Keratinocyte (primary cell): ENCODE measurements at places on chromosomes 11 and 22. TPM values are rescaled to one million over a fixed set of nuclear protein-coding genes. Genes with fewer than 3 reads are reported as not detected.

GRCh38 chr11:44301564-44302271, 8.2 kb downstream of the ALX4 start:
- no peaks in the 10 kb centered on the region for H3K36me3 ChIP-seq
- DNase-seq: no peak
- H3K4me1 ChIP-seq: peaks cover 7% of the 10 kb centered on the region
- H3K27ac ChIP-seq: no peak overlapping the region
- H3K27me3 ChIP-seq: peaks cover 72% of the 10 kb centered on the region

GRCh38 chr11:69734367-69734766, 30.5 kb upstream of the FGF19 start:
- no peaks in the 10 kb centered on the region for H3K36me3 ChIP-seq
- no peak overlapping the region for H3K27ac ChIP-seq
- H3K27me3 ChIP-seq: peaks cover 6% of the 10 kb centered on the region
- DNase-seq: no peak
- H3K4me3 ChIP-seq: no peak overlapping the region

Gene TMPRSS13
- 0.95 to 5.2 TPM (median 1.8 TPM) in 3 replicates for polyA plus RNA-seq

GRCh38 chr11:109864834-109865547, 228.2 kb upstream of the ZC3H12C start:
- no peaks in the 10 kb centered on the region for H3K27me3 ChIP-seq
- H3K4me3 ChIP-seq: no peak overlapping the region
- no peak for DNase-seq
- no peak overlapping the region for H3K27ac ChIP-seq
- H3K4me1 ChIP-seq: peaks cover 8% of the 10 kb centered on the region

Gene RNF214
- polyA plus RNA-seq: 8.1 to 11.8 TPM (median 11.3 TPM) in 3 replicates

Gene TXN2
- polyA plus RNA-seq: 92.5 to 99.2 TPM (median 95.9 TPM) in 3 replicates

Gene NCF4
- 0.37 to 0.42 TPM in 2 of 3 replicates, not detected in the other for polyA plus RNA-seq

- peaks cover 30% of the 10 kb centered on the region for H3K4me1 ChIP-seq
- no peaks in the 10 kb centered on the region for H3K27me3 ChIP-seq
- DNase-seq: no peak
- no peak overlapping the region for H3K4me3 ChIP-seq
- H3K36me3 ChIP-seq: peaks cover 7% of the 10 kb centered on the region
These were observed 47.8 kb downstream of the COPB1 start for GRCh38 chr11:14451825-14452224.

GRCh38 chr22:40818192-40818746, 877 bp downstream of the SLC25A17 start:
- peak overlapping the region; percentile 84 for H3K27ac ChIP-seq
- DNase-seq: no peak
- no peaks in the 10 kb centered on the region for H3K36me3 ChIP-seq
- peak overlapping the region; percentile 95 for H3K4me3 ChIP-seq
- H3K27me3 ChIP-seq: no peaks in the 10 kb centered on the region

GRCh38 chr11:69630017-69630416, 10.9 kb upstream of the CCND1 start:
- DNase-seq: no peak
- H3K4me1 ChIP-seq: no peaks in the 10 kb centered on the region
- H3K27me3 ChIP-seq: no peaks in the 10 kb centered on the region
- no peaks in the 10 kb centered on the region for H3K36me3 ChIP-seq

DNA sequence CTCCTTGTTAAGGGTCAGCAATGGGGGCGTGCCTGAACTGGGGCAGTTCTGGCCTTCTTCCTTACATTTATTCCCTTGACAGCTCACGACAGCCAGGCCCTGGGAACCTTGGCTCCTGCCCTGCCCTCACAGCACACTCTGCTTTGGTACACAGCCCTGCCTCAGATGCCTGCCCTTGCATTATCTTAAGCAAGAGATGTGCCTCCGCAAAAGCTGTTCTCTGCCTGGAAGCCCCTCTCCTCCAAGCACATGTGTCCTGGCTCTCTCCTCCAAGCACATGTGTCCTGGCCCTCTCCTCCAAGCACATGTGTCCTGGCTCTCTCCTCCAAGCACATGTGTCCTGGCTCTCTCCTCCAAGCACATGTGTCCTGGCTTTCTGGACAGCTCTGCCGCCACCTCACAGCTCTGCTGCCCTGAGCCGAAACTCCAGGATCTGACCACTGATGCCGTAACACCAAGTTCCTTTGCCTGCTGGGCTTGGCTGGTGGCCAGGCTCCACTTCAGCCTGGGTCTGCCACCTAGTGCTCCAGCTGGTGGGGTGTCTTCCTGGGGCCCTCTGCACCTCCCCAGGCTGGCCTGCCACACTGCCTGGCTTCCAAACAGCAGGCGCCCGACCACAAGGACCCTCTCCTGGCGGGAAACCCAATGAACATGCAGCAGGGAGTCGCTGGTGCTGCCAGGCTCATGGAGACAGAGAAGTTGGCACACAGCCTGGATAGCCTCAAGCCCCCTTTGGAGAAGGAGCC, 53.0 kb downstream of the SCUBE1 start:
- H3K4me1 ChIP-seq: no peaks in the 10 kb centered on the region
- H3K4me3 ChIP-seq: no peak overlapping the region
- H3K27ac ChIP-seq: no peak overlapping the region
- peaks cover 13% of the 10 kb centered on the region for H3K27me3 ChIP-seq

DNA sequence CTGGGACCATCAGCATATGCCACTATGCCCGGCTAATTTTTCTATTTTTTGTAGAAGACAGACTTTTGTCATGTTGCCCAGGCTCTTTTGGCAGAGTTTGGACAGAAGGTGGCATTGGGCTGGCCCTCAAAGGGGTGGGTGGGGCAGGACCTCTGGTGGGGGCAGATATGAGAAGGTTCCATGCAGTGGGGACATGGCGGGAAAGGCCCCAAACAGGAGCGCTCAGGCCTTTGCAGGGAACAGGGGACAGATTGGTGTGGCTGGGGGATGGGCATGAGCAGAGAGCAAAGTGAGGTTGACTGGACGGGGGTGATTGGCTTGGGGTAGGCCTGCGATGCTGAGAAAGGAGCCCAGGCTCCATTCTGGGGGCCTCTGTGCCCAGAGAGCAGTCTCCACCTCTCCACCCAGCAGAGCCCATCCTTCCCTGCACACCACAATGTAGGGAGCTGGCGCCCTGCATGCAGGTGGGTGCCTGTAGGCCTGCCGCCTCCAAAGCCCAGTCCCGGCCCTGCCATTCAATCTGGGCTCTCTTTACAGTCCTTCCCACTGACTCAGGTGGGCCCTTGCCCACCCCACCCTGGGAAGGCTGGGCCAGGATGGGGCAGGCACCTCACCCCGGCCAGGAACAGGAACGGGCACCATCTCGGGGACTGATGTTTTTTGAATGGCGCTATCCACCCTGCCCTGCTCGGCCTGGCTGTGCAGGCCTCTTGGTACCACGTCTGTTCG, 98.7 kb downstream of the MORC2 start:
- H3K27me3 ChIP-seq: no peaks in the 10 kb centered on the region
- no peaks in the 10 kb centered on the region for H3K36me3 ChIP-seq
- H3K27ac ChIP-seq: no peak overlapping the region
- H3K4me1 ChIP-seq: no peaks in the 10 kb centered on the region
- DNase-seq: no peak

Gene OR8D4
- not detected in 3 replicates for polyA plus RNA-seq

DNA sequence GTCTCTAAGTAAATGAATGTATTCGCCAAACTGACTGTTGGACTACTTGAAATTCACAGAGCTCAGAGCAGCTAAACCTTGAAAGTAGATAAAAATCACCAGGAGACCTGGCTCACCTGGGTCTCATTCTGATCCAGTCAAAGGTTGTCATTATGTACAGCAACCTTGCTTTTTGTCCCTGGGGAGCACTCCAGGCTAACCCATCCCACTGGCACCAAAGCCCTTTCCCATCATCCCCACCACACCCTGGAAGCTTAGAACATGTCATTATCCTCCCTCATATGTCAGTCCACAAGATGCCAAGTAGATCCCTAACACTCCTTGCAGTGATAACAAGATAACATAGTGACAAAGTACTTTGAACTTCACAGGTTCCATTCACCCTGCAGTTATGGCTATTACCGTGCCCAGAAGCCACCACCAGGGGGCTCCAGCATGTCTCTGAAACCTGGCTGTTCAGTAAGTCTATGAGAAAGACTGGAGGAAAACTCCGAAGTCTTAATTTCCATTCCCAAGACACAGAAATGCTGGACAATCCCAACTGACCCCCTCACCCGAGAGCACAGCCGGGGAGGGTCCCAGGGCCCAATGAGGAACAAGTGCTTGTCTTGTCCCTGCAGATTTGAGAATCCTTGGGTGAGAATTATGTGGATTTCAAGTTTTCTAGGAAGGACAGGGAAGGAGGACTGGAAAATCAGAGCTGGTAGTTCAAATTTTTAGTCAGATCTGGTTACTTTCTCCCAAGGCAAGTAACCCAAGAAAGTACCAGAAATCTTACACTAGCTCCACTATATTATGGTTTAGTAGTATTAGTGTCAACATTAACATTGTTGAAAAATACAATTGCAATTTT, 43.0 kb upstream of the USP47 start:
- no peak overlapping the region for H3K27ac ChIP-seq
- H3K4me3 ChIP-seq: no peak overlapping the region
- H3K36me3 ChIP-seq: no peaks in the 10 kb centered on the region
- H3K27me3 ChIP-seq: peaks cover 16% of the 10 kb centered on the region

Gene ADM2
- polyA plus RNA-seq: 0.21 to 0.54 TPM (median 0.27 TPM) in 3 replicates

GRCh38 chr11:4665424-4665823, 21.6 kb downstream of the OR51E1 start:
- H3K4me3 ChIP-seq: no peak overlapping the region
- H3K36me3 ChIP-seq: no peaks in the 10 kb centered on the region
- no peak overlapping the region for H3K27ac ChIP-seq
- no peak for DNase-seq
- H3K4me1 ChIP-seq: no peaks in the 10 kb centered on the region

GRCh38 chr22:49015459-49015858, 812.2 kb downstream of the BRD1 start:
- H3K4me3 ChIP-seq: no peak overlapping the region
- no peaks in the 10 kb centered on the region for H3K4me1 ChIP-seq
- DNase-seq: no peak
- H3K27me3 ChIP-seq: no peaks in the 10 kb centered on the region
- H3K27ac ChIP-seq: no peak overlapping the region
